Glutamatergic neuron (in vitro differentiated cells): ENCODE measurements at places on chromosomes 2 and 18. TPM values are rescaled to one million over a fixed set of nuclear protein-coding genes. Genes with fewer than 3 reads are reported as not detected.

The SERPINB3 gene
- not detected for total RNA-seq

The ZNF532 gene
- 217 TPM for total RNA-seq

The HOXD13 gene
- 0.17 TPM for total RNA-seq

The TMEM198 gene
- 40.9 TPM for total RNA-seq

The EIF2AK2 gene
- 8.7 TPM for total RNA-seq

The CDCA7 gene
- total RNA-seq: 3.2 TPM

The UNC50 gene
- total RNA-seq: 43.0 TPM

The GKN2 gene
- total RNA-seq: not detected

The MSH2 gene
- 27.9 TPM for total RNA-seq

The APOB gene
- total RNA-seq: not detected

The CRYGC gene
- total RNA-seq: not detected

The AMER3 gene
- total RNA-seq: 20.6 TPM

The HADHB gene
- 30.5 TPM for total RNA-seq
